Cardiac ventricle fibroblast (primary cell): ENCODE measurements at places on chromosomes 3 and 15. TPM values are rescaled to one million over a fixed set of nuclear protein-coding genes. Genes with fewer than 3 reads are reported as not detected.

The GHSR gene
- not detected in 2 replicates for total RNA-seq

The TARS3 gene
- 5.8 and 6.6 TPM in 2 replicates for total RNA-seq

The GP9 gene
- not detected in 2 replicates for total RNA-seq

The ABHD6 gene
- 4.4 and 7.3 TPM in 2 replicates for total RNA-seq

The MKRN3 gene
- total RNA-seq = 0.37 TPM in 1 of 2 replicates, not detected in the other

The TTLL13 gene
- not detected in 2 replicates for total RNA-seq

The LRRIQ4 gene
- total RNA-seq = not detected in 2 replicates

The ADCY5 gene
- total RNA-seq = 0.37 and 1.2 TPM in 2 replicates

The AGBL1 gene
- total RNA-seq = not detected in 2 replicates

The P3H2 gene
- total RNA-seq = 2.7 and 9.7 TPM in 2 replicates

The CAMK2N2 gene
- not detected in 2 replicates for total RNA-seq

The ARID3B gene
- 0.29 and 0.44 TPM in 2 replicates for total RNA-seq

The GPR87 gene
- not detected in 2 replicates for total RNA-seq

The PSMD6 gene
- total RNA-seq = 46.8 and 51.5 TPM in 2 replicates

The AMOTL2 gene
- total RNA-seq = 69.4 and 87.1 TPM in 2 replicates

The MAP3K13 gene
- total RNA-seq = 11.2 and 20.2 TPM in 2 replicates

The ESYT3 gene
- 0.44 TPM in 1 of 2 replicates, not detected in the other for total RNA-seq

The NEO1 gene
- 23.2 and 25.7 TPM in 2 replicates for total RNA-seq

The POTEB3 gene
- total RNA-seq = not detected in 2 replicates

The FETUB gene
- not detected in 2 replicates for total RNA-seq

The GRIP2 gene
- total RNA-seq = 0.06 TPM in 1 of 2 replicates, not detected in the other

The DISP2 gene
- total RNA-seq = 0.10 and 0.19 TPM in 2 replicates

The SIDT1 gene
- total RNA-seq = not detected in 2 replicates

The HYAL1 gene
- 2.7 and 7.4 TPM in 2 replicates for total RNA-seq

The CLN6 gene
- total RNA-seq = 10.3 and 10.6 TPM in 2 replicates

The RASA2 gene
- 7.3 and 21.8 TPM in 2 replicates for total RNA-seq

The A4GNT gene
- not detected in 2 replicates for total RNA-seq

The CHL1 gene
- 0.12 and 0.15 TPM in 2 replicates for total RNA-seq

The HGD gene
- total RNA-seq = 0.62 and 1.0 TPM in 2 replicates

The VEPH1 gene
- total RNA-seq = 25.2 and 43.9 TPM in 2 replicates

The ALDH1L1 gene
- 93.4 and 96.4 TPM in 2 replicates for total RNA-seq

The CTDSPL2 gene
- 16.9 and 20.9 TPM in 2 replicates for total RNA-seq

The GOLGA8O gene
- 1.6 TPM in 1 of 2 replicates, not detected in the other for total RNA-seq

The ABI3BP gene
- total RNA-seq = 38.0 and 65.4 TPM in 2 replicates

The SLC15A2 gene
- total RNA-seq = 0.06 and 0.54 TPM in 2 replicates

The HIGD2B gene
- not detected in 2 replicates for total RNA-seq

The PTH1R gene
- total RNA-seq = 8.4 and 12.4 TPM in 2 replicates

The ZFAND6 gene
- 51.4 and 66.6 TPM in 2 replicates for total RNA-seq

The IL16 gene
- 6.2 and 6.4 TPM in 2 replicates for total RNA-seq

The H1-8 gene
- not detected in 2 replicates for total RNA-seq

The MESP1 gene
- 1.2 and 2.1 TPM in 2 replicates for total RNA-seq

The STAG1 gene
- total RNA-seq = 22.7 and 26.8 TPM in 2 replicates

The USP50 gene
- not detected in 2 replicates for total RNA-seq

The CPEB1 gene
- 1.2 and 4.8 TPM in 2 replicates for total RNA-seq

The ZPLD1 gene
- total RNA-seq = not detected in 2 replicates

The ENTPD3 gene
- 0.06 and 0.15 TPM in 2 replicates for total RNA-seq

The GABRB3 gene
- 0.44 and 1.1 TPM in 2 replicates for total RNA-seq

The ARGFX gene
- not detected in 2 replicates for total RNA-seq

The ZNF80 gene
- total RNA-seq = not detected in 2 replicates

The STARD5 gene
- 10.6 and 13.3 TPM in 2 replicates for total RNA-seq

The GRK7 gene
- total RNA-seq = not detected in 2 replicates
